ENCODE measurements at places on chromosomes 16 and 17. TPM values are rescaled to one million over a fixed set of nuclear protein-coding genes. Genes with fewer than 3 reads are reported as not detected.

The CLEC19A gene
- not detected for total RNA-seq

The SCARF1 gene
- total RNA-seq, result 0.69 TPM

DNA sequence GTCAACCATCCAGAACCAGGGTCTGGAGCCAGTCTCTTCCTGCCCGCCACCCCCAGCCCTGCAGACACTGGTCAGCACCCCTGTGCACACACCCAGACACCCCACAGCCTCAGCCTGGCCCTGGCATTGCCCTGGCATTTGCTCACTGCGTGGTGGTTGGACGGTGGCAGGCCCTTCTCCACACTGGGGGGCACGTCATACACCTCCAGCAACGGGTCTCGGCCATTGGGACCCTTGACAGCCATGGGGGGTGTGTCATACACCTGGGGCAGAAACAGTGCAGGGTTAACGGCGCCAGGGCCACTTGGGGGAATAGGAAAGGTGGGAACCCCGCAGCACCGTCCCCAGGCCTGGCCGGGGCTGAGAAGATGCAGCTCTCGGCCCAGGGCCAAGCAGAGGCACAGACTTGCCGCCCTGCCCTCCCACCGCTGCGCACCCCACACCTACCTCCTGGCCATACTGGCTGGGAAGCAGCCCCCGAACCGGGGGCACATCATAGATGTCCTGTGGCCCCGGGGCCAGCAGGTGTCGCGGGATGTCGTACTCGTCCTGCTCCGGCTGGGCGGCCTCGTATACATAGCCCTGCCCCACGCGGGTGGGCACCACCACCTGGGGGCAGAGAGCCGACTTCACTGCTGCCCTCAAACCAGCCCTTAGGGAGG, 14.6 kb downstream of the BCAR1 start:
- peaks cover 6% of the 10 kb centered on the region for H3K36me3 ChIP-seq
- H3K27ac ChIP-seq, result peak overlapping the region; percentile 20
- no peak for DNase-seq
- H3K27me3 ChIP-seq, result no peaks in the 10 kb centered on the region
- no peak overlapping the region for H3K4me3 ChIP-seq

- peaks cover 29% of the 10 kb centered on the region for H3K36me3 ChIP-seq
- no peak for DNase-seq
- peaks cover 3% of the 10 kb centered on the region for H3K4me1 ChIP-seq
- peak overlapping the region; percentile 12 for H3K27ac ChIP-seq
- H3K4me3 ChIP-seq, result no peak overlapping the region
- no peaks in the 10 kb centered on the region for H3K27me3 ChIP-seq
These were observed 92.3 kb downstream of the VPS53 start for GRCh38 chr17:622356-622755.

- no peak for DNase-seq
- H3K27ac ChIP-seq, result no peak overlapping the region
- H3K27me3 ChIP-seq, result peaks cover 3% of the 10 kb centered on the region
These were observed 350.0 kb downstream of the KCNJ2 start for GRCh38 chr17:70519300-70519699.

The CDH8 gene
- 5.4 TPM for total RNA-seq

GRCh38 chr17:58452738-58453137, 35.4 kb upstream of the RNF43 start:
- no peak overlapping the region for H3K4me3 ChIP-seq
- no peak overlapping the region for H3K27ac ChIP-seq
- DNase-seq, result no peak
- H3K27me3 ChIP-seq, result no peaks in the 10 kb centered on the region
- no peaks in the 10 kb centered on the region for H3K4me1 ChIP-seq
- H3K36me3 ChIP-seq, result no peaks in the 10 kb centered on the region

- H3K4me3 ChIP-seq, result no peak overlapping the region
- peaks cover 12% of the 10 kb centered on the region for H3K4me1 ChIP-seq
- H3K36me3 ChIP-seq, result no peaks in the 10 kb centered on the region
- H3K27me3 ChIP-seq, result peaks cover 6% of the 10 kb centered on the region
- H3K27ac ChIP-seq, result no peak overlapping the region
- DNase-seq, result no peak
These were observed 646.7 kb upstream of the SALL1 start for GRCh38 chr16:51797669-51798259.

- DNase-seq, result peak; percentile 77
- peak within 1 kb of the TSS; percentile 70 for H3K4me3 ChIP-seq
- H3K27ac ChIP-seq, result no peak within 1 kb of the TSS
- H3K36me3 ChIP-seq, result no peaks in the 10 kb centered on the region
- H3K4me1 ChIP-seq, result peaks cover 3% of the 10 kb centered on the region
These were observed at the start of gene CCDC57 for GRCh38 chr17:82212331-82213250. Gene CCDC57, minus strand, starts transcription at chr17:82212842. Its CDS starts 10,898 bp downstream, at chr17:82201944.

The C16orf78 gene
- total RNA-seq, result not detected

Measured in progenitor cell of endocrine pancreas (in vitro differentiated cells).